Stimulated activated effector memory CD8-positive, alpha-beta T cell treated with anti-CD3 and anti-CD28 coated beads, Interleukin-12 subunit alpha, Interleukin-12 subunit beta, amount 100 ng/mL, for 72 hours (primary cell): ENCODE measurements at places on chromosomes 7 and 10.
A peak's percentile ranks its signal among the peaks of the same experiment; 100 is the strongest.

DNA sequence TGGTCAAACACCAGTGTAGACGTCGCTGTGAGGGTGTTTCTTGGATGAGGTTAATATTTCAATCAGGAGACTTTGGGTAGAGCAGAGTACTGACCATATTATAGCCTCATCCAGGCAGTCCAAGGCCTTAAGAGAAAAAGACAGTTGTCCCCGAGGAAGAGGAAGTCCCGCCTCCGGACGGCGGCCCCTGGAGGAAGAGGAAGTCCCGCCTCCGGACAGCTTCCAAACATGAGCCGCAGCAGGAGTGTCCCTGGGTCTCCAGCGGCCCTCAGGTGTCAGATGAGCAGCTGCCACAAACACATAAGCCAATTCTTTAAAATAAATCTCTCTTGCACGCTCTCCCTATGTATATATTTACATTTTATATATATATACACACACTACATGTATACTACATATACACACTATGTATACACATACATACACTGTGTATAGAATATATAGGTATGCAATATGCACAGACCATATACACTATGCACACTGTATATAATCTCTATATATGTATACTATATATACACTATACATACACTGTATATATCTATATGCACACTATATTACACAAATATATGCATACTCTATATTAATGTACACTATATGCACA lies 37.5 kb downstream of the PWWP2B start:
- DNase-seq: peak; percentile 24

GRCh38 chr7:155962191-155962967 lies 150.1 kb upstream of the SHH start:
- no peak for DNase-seq

DNA sequence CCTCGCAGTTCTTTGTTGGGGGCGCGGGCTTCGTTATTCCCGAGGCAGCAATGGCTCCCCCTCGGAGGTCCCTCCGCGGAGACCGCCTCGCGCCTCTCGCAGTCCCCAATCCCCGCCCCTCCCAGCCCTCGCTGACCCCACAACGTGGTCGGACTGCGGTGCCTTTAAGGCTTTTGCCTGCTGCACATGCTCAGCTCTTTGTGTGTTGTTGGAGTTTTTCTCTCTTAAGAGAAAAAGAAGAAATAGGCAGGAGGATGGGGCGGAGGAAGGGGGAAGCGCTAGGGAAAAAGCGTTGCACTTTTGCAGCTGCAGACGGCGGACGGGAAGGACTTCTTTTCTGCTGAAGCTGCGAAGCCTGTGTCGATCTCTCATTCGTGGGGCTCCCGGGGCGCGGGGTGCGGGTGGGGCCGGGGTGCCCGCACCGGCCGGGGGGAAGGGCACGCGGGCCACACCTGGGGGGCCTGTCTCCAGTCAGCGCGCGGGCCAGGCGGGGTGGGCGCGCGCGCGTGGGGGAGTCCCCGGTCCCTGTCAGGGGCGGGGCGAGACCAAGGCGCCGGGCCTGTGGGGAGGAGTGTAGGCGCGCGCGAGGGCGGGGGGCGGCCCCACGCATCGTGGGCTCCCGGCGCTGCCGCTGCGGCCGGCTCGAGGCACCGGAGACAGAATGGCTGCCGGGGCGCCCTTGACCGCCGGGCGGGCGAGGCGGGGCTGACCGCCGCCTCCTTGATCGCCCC lies 445 bp upstream of the ATRNL1 start:
- DNase-seq: peak; percentile 23

DNA sequence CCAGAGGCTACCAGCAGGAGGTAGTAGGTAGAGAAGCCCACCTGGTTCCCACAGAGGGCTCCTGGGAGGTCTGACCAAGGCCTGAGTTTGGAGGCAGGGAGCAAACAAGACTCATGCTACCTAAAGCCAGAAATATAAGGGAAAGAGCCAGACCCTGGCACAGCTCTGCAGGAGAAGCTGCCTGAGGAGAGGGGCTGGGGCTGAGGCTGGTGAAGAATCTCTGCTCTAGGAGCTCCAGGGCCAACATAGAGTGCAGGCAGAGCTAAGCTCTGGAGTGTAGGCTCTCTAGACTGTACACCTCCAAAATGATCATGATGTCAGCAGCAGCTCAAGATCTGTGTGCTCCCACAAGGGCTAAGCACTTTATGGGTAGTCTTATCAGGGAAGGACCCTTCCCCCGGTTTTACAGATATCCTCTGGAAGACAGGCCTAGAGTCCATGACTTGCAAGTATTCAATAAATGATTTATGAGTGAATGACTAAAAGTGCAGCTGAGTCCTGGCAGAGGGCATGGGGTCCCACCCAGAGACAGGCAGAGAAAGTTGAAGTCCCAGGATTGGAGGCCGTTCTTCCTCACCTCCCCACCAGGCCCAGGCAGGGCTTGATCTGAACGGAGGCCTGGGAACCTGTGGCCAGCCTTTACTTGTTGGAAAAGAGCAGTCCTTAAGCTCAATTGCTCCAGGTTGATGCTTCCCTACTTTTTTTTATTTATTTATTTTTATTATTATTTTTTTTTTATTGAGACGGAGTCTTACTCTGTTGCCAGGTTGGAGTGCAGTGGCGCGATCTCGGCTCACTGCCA lies 71.5 kb upstream of the LRRC4 start:
- DNase-seq: no peak

DNA sequence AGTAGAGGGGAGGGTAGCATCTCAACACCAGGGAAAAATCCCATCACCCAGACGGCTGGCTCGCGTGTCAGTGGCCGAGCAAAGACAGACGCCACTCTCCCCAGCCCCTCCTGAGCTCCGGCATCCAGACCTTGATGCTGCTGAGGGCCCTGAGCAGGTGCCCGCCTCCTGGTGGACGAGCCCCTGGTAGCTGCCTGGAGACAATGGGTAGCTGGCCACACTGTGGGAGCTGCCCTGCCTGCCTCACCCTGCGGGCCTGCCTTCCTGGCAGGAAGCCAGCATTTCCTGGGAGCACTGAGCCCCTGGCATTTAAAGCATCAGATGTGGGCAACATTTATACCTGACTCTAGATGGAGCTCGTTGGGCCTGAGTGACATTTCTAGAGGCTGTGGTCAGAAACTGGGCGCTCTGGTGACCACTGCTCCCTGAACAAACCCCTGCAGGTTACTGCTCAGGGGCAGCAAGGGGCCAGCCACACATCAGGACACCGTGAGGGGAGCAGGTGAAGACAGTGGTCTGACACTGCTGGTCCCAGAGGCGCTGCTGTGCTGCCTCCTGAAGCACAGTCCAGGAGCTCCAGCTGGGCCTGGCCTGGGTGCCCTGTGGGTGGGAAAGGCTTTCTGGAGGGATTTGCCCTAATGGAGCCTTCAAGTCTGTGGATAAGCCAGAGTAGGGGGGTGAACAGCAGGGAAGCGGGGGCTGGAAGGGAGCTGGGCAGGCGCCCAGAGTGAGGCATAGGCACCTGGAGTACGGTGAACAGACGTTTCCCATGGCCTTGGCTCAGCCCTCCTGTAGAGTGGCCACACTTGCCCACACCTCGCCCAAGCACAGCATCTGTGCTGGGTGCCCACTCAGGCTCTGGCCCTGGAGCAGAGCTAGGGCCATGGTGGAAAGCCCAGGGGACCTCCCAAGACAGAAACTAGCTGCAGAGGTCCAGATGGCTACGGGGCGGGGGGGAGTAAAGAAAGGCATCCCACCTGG lies 138.7 kb downstream of the MAPK8 start:
- peak; percentile 45 for DNase-seq

DNA sequence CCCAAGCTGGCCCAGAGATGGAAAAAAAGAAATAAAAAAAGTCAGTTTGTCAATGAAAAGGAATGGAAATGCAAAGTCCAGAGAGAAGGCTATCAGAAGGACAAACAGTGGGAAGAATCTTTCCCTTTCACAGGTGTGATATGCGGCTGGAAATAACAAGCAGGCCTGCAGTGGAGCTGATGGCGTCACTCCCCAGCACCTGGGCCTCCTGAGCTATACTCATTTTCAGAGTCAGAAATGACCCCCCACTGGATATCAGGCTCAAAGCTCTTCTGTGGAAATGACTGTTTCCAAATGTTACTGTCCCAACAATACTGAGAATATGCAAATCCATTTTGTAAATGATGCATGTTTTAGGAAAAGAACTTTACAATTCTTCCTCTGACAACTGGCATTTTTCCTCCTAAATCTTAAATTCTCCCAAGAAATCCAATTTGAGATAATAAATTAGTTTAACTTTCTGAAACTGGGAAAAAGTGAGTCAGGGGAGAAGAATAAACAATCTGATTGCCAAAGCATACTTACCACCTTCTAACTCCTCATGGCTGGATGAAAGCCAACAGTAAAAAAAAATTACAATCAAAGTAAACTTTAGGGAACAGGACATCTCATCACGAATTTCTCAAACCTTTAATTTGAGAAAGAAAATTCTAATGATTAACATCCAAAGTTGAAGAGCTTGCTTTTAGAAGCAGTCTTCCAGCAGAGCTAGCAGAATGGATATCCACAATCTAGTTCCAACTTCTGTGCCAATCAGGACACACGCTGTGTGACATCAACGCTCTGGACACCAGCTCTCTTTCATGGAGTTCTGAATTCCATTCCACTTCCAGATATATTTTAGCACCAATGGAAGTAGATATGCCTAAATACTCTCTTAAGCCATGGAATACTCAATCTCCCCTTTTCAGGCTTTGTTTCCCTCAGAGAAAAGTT lies 5.3 kb upstream of the CUZD1 start:
- no peak for DNase-seq

- DNase-seq: peak; percentile 27
Observed at GRCh38 chr7:35624299-35625186, 70.4 kb downstream of the HERPUD2 start.

- no peak for DNase-seq
Observed at GRCh38 chr7:1703441-1703840, 33.4 kb downstream of the ELFN1 start.

GRCh38 chr7:131540491-131541162 lies 15.8 kb downstream of the PODXL start:
- no peak for DNase-seq

DNA sequence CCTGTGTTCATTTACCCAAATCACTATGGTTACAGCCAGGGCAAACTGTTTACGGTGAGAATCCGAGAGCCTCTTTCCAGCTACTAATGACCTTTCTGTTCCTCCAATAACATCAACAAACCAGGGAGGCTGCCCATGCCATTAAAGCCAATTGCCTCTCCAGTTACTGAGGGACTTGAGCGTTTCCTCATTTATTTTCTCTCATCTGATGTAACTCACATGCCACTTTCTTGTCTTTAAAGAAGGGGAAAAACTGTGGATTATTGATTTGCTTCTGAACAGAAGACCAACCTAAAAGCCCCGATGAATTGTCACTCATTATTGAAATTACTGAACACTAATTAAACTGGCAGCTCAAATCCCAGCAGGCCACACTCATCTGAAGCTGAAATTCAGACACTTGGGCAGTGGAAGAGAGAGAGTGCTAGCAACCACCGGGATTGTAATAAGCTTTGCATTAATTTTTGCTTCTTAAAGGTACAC lies 595.8 kb upstream of the MKI67 start:
- DNase-seq: no peak

DNA sequence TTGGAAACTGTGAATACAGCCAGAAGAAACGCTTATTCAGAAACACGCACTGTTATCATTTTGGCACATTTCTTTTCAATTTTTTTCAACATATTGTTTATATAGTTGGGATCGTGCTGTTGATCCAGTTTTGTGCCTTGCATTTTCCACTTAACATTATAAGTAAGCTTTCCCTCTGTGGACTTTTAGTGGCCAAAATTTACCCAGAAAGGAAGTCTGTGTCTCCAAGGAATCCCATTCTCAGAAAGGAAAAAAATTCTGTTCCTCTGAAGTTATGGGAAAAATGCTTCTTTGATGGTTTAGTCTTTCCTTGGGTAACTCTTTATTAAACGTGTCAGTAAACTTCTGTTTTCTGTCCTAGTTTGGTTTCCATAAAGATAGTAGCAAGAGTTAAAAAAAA lies 280.0 kb downstream of the REEP3 start:
- no peak for DNase-seq

- no peak for DNase-seq
Observed at GRCh38 chr7:137968890-137969289, 33.0 kb downstream of the CREB3L2 start.

DNA sequence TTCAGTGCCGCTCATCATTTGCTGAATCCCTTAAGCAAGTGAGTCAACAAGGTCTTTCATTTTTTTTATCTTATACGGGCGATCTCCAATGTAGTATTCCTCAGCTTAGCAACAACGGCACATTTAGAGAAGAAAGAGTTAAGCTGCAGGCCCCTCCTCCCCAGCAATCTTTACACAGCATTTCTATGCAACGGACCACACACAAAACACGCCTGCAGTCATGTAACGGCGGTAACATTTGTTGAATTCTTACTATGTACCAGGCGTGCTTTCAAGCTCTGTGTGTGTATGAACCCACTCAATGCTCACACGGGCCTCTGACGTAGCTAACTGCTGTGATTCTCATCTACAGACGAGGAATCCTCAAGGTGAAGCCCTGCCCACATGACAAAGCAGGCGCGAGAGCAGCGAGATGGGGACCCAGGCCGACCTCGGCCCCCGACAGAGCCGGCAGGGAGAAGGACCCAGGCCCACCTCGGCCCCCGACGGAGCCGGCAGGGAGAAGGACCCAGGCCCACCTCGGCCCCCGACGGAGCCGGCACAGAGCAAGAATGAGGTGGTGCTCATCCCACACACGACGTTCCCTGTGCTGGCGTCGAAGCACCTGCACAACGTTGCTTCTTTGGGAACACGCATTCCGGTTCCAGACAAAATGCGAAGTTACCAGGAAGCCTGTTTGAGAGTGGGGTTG lies 240.7 kb downstream of the ZMYND11 start:
- no peak for DNase-seq

- no peak for DNase-seq
Observed at GRCh38 chr7:147153571-147153970, 1037.0 kb downstream of the CNTNAP2 start.

GRCh38 chr10:22760025-22760424 lies 45.6 kb upstream of the PIP4K2A start:
- DNase-seq: no peak

GRCh38 chr7:28114056-28114455 lies 66.5 kb downstream of the JAZF1 start:
- DNase-seq: no peak

DNA sequence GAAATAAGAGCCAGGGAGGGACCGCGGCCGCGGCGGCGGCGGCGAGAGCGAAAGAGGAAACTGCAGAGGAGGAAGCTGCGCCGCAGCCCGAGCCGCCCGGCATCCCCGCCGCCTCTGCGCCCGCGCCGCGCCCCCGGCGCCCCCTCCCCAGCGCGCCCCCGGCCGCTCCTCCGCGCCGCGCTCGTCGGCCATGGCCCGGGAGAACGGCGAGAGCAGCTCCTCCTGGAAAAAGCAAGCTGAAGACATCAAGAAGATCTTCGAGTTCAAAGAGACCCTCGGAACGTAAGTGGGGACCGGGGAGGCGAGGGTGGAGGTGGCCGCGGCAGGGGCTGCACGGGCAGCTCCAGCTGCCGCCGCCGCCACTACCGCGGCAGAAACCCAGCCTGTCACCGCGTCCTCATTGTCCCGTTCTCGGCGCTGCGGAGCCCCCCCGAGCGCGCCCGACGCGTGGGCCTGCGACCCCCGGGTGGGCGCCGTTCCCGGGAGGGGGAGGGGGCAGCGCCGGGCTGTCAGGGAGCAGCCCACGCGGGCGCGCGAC lies 351 bp downstream of the CAMK1D start:
- no peak for DNase-seq

DNA sequence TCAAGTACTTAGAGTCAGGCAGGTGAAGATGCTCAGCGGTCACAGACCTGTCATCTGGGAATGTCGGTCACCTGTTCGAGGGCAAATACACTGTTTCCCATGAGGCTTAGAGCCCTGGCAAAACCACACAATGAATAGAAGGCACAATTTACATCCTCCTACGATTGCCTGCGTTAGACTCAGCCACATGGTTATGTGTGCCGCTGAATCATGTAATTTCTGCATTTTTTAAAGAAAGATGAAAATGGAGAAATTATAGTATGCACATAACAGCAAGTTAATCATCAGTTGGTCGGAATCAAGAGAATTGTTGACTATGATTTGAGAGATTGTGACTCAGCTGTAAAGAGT lies 158.2 kb downstream of the ADARB2 start:
- DNase-seq: no peak
